Stimulated activated naive CD8-positive, alpha-beta T cell treated with anti-CD3 and anti-CD28 coated beads, Interleukin-15, Interleukin-2, amounts not matched to agents 100 U/mL and 50 U/mL, for 24 hours (primary cell): ENCODE measurements at places on chromosomes 11 and 22.
A peak's percentile ranks its signal among the peaks of the same experiment; 100 is the strongest.

DNA sequence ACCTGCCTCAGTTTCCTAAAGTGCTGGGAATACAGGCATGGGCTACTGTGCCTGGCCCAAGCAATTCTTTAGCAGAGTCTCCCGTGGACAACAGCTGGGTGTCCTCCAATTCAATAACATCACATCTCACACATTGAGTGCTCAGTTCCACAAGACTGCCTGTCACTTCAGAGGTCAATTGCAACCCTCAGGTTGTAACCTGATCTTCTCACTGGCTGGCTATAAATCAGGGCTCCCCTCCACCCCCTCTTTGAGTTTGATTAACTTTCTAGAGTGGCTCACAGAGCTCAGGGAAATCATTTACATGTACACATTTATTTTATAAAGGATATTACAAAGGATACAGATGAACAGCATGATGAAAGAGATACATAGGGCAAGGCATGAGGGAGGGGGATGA is 68.1 kb downstream of the MCHR1 start:
- DNase-seq: no peak

DNA sequence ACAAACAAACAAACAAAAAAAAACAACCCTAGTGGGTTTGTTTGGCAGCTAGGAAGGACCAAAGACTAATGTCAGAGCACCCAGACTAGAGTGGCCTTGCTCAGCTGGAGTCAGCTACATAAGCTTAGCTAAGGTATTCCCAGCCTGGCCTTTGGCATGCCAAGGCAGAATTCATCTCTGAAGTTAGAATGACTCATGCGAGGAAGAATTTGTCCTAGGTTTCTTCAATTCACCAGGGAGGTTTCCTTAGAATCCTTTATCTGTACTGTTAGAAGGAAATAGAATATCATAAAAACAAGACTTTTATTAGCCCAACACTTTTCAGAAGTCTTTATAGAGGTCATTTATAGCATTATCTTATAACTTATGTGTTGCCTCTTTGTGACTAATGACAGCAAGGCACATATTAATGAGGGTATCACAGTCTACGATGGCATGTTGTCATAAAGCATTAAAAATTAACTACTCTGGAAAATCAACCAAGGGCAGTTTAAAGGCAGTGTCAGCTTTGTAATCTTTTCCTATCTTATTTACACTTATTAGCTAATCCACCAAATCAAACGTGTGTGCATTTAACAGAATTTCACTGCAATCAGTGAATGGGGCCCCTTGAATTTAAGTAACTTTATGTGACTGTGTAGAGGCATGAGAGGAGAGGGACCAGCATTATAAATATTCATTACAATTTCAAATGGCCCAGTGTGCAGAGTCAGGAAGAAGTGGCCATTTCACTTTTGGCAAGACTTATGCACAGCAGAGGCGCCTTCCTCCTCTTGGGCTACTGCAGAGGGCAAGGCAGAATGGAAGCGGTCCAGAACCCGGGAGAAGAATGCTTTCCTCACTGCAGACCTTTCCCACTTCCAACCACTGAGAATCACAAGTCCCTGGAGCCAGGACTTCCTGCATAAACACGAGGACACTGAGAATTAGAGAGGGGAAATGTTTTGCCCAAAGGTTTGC is 36.3 kb downstream of the SLC5A1 start:
- no peak for DNase-seq

DNA sequence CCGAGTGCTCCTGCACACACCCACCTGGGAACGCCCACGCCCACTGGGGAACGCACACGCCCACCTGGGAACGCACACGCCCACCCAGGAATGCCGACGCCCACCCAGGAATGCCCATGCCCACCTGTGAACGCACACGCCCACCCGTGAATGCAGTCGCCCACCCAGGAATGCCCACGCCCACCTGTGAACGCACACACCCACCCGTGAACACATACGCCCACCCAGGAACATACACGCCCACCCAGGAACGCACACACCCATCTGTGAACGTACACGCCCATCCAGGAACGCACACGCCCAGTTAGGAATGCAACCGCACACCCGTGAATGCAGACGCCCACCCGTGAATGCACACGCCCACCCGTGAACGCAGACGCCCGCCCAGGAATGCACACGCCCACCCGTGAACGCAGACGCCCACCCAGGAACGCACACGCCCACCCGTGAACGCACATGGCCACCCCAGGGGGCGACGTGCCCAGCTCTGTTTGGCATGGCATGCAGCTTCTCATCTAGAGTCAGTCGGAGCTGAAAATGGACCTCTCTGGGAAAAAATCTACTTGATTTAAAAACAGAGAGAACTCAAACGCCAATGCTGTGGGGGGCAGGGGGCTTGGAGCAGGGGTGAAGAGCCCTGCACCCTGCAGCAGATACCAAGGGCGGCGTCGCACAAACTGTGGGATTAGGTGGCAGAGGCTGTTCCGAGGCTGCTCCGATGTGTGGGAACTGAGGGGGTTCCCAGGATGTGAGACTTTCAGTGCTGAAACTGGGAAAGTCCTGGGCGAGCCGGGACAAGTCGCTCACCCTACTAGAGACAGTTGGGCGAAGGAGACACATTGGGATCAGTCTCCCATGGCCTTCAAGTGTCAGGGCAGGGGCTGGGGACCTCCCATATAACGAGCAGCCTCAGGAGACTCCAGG is 83.3 kb downstream of the MYEOV start:
- DNase-seq: no peak

- no peak for DNase-seq
Observed at GRCh38 chr11:93773045-93773477, 11.0 kb upstream of the MED17 start.

DNA sequence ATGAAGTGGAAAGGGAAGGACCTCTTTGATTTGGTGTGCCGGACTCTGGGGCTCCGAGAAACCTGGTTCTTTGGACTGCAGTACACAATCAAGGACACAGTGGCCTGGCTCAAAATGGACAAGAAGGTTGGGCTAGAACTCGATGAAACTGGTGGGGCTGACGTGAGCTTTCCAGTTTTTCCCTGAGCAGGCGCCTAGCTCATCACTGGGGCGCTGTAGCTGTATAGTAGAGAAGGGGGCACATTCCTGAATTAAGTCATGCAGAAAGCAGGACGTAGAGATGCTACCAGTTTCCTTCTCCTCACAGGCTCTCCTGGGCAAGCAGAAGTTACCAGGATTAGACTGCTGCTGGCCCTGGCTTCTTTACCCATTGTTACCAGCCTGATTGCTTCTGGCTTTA is 33.3 kb downstream of the NF2 start:
- no peak for DNase-seq

DNA sequence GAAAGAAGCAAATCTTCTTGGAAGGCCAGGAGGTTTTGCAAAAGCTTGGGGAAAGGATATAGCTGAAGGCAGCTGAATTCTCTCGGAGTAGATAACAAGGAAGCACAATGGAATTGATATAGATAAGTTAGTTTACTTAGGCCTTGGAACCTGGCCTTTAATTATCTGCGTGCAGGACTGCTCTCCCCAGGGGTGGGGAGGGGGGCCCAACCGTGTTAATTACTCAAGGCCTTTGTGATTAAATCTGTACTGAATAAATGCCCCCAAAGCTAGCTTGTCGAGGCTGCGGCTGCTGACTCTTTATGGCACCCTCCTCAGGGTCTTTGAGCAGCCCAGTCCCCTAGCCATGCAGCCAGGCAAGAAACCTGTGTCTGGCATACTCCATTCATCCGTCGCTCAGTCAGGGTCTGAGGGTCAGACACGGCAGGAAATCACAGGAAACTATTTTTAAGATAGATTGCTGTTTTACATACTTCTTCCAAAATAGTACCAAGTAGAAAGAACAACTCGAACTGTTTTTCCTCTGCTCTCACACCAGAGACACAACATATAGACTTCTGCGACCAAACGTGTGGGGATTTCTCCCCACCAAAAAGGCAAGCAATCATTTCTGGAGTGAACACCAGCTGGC is 36.5 kb downstream of the MS4A2 start:
- no peak for DNase-seq

DNA sequence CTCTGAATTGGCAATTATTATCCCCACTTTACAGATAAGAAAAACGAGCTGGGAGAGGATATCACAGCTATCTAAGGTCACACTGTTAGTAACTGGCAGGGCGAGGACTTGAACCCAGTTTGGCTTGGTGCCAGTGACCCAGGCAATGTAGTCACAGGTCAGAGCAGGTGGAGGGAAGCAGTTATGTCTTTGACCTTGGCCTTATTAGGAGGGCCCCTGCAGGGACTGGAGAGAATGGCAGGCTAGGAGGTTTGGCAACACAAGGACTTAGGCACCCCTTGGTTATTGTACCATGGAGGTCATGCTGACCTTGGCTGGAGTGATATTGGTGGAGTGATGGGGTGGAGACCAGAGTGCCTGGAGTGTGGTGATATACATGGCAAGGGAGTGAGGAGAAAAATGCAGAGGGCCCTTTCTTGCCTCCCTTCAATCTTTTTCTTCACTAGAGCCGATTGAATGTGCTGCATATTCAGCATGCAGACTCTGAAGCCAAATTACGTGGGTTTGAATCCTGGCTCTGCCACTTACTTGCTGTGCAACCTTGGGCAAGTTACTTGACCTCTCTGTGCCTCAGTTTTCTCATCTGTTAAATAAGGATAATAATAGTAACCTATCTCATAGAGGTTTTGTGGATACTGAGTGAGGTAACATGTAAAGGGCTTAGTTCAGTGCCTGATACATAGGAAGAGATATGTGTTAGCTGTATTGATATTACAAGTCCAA is 92.7 kb upstream of the TBCEL start:
- no peak for DNase-seq

- peak; percentile 16 for DNase-seq
Observed at GRCh38 chr11:47714554-47715081, 551 bp downstream of the AGBL2 start.

GRCh38 chr11:134374171-134374570 is 37.9 kb downstream of the B3GAT1 start:
- DNase-seq: no peak

DNA sequence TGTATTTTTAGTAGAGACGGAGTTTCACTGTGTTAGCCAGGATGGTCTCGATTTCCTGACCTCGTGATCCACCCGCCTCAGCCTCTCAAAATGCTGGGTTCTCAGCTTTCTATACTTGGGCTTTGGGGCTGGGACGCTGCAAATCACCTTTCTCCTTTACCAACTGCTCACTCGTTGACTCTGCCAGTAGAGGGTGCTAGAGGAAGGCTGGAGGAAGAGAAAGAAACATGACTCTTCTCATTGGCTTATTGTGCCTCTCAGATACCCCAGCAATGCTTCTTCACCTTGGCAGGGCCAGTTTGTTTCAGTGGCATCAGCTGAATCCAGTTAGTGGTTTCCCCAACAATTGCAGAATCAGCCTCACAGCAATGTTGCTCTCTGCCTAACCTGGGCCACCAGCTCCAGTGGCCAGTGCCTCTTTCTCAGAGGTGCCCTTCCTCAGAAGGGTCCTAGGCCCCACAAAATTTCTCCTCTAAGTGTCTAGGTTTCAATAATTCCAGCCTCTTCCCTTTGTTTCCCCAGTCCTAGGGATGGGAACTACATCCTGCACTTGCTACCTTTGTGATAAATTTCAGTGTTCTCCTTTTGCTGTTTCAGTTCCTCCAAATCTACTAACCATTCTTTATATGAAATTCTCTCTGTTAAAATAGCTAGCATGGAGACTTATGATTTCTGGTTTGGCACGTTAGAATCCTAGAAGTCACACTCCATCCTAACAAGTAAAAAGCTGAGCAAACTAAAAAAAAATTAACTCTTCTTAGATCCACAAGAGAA is 71.5 kb upstream of the VSTM5 start:
- peak; percentile 21 for DNase-seq

DNA sequence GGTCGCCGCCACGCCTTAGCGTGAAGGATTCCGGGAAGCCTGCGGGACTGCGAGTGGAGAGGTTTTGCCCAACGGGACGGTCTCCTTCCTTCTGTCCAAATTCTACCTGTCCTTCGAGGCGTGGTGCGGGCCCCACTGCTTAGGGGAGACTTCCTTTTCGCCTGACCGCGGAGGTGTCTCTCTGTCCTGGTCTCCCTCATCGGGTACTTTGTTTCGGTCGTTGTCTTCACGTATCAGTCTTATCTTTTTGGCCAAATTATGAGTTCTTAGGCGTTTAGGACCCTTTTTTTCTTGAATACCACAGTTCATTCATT is 388 bp downstream of the HINFP start:
- no peak for DNase-seq

GRCh38 chr11:121575250-121575962 is 122.6 kb upstream of the SORL1-AS1 start:
- no peak for DNase-seq

GRCh38 chr11:76107971-76108370 is 98.3 kb downstream of the WNT11 start:
- DNase-seq: no peak

- no peak for DNase-seq
Observed at GRCh38 chr11:119635776-119636175, 93.2 kb downstream of the NECTIN1 start.

GRCh38 chr11:77784572-77784971 is 36.0 kb downstream of the RSF1 start:
- no peak for DNase-seq

DNA sequence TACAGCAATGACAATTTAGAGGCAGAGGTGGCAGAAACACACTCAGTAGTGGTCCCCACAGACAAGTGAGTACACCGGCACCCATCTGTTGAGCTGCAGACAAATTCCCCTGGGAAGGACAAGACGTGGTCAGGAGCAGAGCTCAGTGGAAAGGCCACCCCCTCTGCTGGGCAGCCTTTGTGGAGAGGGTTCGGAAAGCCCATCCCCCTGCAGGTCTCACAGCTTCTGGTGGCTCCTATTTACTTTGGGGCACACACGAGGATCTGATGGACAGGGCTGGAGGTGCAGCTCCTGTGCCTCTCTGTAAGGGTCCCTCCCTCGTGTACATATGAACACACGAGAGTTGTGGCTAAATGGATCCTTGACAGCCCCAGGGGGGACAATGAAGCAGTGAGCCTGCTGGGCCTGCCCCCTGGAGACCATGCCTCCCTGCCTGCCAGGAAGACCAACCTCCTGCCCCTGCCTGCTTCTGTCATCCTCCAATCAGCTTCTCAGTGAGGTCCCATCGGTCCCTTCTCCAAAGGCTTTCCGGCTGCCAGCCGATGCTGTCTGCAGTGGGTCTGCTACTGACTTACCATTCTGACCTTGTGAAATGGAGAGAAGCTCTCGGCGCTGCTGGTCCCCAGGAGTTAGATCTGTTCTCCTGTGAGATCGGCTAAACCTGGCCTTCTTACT is 161.5 kb downstream of the CACNA1I start:
- DNase-seq: no peak

DNA sequence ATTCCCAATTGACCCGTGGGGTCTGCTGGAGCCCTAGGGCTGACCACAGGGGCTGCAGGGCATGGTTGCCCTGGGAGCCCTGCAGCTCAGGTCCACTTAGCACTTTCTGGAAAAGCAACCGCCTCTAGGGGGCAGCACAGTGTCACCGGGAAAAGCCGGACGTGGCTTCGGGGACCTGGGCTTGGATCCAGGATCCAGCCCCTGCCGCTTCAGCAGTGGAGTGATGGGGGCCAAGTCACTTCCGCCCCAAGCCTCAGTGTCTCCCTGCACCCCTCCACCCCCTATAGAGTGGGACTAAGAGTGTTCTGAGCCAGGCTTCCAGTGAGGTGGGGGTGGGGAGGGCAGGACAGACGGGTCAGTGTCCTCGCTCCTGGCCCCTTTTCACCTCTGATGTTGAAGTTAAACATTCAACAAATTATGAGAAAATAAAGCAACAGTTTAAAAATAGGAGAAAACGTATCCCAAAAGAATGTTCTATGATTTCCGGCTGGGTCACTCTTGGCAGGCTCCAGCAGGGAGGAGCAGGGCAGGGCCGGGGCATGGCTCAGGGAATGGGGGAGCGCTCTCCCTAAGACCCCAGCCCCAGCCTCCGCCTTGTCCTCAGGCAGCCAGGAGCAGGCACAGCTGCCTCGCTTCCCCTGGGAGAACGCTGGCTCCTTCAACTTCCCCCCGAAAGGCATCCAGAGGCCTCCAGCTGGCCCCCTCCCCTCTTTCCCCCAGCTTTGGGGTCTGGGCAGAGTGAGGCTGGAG is 96.5 kb upstream of the FGF3 start:
- peak; percentile 73 for DNase-seq
